ENCODE measurements at places on chromosomes 16 and 17.
A peak's percentile ranks its signal among the peaks of the same experiment; 100 is the strongest.

- DNase-seq, result peak; percentile 91
These were observed 104.4 kb downstream of the CMIP start for GRCh38 chr16:81548876-81549546.

DNA sequence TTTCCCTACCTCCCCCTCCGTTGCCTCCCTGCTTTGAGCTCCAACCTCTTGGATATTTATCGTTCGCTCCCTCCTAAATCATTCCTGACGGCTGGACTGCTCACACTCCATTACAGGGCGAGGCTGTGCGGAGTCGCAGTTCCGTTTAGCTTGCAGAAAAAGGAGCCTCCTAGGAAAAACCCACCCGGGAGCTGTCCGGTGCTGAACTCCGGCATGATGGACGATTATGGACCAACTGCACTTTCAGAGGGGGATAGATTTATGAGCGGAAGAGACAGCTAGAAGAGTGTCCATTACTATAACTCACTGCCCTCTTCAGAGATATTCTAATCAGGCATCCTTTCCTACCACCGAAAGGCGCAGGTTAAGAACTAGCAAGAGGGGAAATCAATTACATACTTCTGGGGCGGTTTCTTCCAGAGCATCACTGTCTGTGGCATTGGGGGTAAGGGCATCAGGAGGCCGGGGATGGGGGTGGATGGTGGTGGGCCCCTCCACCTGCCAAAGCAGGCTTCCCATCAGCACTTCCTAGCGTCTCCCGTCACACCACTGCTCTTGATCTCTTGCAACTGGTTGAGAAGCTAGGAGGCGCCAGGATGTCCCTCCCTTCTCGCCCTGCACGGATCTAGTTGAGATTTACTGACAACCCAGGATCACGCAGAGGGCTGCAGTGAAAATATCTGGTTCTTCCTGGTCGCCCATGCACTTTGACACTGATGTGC lies 251.2 kb downstream of the ENGASE start:
- peak; percentile 32 for DNase-seq

DNA sequence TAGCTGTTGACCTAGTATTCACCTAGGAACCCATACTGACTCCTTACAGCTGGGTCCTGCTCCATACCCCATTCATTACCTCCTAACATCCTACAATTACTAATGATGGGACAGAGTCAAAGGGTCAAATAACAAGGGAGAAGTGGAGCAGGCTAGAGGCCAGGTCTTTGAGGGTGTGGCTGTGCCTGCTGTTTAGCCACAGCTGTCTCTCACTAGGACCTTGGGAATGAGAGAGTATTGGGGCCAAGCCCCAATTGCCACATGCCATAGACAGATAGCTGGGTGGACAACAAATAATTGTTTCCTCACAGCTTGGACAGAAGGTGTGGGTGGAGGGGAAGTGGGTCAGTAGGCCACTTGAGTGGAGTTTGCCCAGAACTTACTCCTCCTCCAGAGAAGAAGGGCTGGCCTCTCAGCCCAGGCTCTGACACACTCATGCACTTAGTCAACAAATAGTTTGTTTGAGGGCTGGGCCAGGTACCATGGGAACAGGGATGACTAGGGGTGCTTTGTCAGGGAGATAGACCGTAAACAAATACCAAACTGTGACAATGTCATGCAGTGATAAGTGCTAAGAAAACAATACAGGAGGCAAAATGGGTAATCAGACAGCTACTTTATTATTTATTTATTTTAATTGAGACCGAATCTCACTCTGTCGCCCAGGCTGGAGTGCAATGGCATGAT lies 10.2 kb upstream of the CENPT start:
- DNase-seq, result peak; percentile 78

GRCh38 chr17:43864161-43864984 lies 17.4 kb downstream of the CD300LG start:
- DNase-seq, result no peak

GRCh38 chr17:10614536-10615155 lies 42.5 kb downstream of the MYH3 start:
- DNase-seq, result peak; percentile 25

DNA sequence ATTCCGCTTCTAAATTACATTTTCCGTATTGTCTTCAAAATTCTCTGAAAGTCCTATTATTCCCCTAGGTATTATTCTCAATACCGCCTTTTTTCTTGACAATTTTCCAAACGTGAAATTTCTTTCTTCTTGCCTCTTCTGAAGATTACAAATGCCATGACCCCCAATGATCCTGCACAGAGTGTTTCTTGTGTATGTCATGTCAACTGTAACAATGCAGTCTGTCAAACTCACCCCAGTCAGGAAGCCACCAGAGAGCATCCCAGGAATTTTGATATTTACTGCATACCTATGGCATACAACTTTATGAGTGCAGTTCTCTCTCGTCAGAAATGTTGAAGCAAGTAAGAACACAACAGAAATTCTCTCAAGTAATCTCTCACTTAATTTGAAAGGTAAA lies 847.3 kb upstream of the CDH8 start:
- no peak for DNase-seq

DNA sequence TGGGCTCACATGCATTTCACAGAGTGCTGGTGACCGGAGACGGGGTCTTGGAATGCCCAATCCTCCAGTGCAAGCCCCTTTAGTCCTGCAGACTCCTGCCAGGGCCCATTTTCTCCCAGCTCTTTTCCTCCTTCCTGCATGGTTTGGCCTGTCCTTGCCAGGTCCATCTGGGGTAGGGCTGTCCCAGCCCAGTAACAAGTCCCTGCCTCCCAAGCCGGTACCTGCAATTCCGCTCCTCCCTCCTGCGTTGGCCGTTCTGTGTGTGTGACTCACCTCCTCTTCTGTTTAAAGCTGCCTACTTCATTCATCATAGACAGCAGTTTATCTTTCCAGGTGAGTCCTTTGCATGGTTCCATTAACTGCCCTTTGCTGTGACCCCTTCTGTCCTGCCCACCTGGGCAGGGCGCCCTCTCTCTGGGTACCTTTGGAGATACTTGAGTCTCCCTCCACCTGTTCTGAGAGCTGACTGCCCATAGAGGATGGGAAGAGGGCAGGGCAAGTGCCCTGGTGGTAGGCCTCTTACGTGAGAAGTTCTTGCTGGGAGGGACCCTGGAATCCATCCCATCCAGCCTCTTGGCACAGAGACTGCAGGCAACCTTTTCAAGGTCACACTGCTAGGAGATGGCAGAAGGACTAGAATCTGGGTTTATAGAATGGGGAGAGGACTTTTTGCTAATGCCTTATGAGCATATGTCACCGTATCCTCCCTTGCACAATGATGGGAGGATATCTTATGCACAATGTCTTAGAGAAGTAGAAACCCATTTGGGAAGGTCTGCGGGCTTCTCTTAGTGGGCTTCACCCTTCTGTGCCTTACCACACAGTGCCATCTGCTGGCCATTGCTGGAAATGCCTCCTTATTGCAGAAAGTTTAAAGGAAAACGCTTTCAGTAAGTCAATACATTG lies 29.7 kb upstream of the LGALS9 start:
- DNase-seq, result peak; percentile 72

DNA sequence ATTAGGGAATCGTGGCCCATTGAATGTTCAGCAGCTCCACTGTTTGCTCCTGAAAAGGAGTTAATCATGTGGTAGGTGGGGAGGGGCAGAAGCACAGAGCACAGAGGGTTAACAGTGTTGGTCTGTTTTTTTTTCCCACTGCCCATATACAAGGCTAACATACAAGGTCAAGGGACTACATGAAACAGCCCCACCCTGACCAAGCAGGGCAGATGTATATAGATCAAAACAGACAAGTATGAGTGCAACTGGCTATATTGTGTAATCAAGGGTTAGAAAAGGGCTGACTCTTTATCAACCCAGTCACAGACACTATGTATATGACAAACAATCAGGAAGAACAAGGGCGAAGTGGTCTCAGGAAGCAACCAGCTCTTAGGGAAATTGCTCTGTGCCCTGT lies 186.6 kb upstream of the CDH11 start:
- DNase-seq, result no peak

All from HuH-7.5 (cell line).